A375 (cell line): ENCODE measurements at places on chromosomes 1 and 21. TPM values are rescaled to one million over a fixed set of nuclear protein-coding genes. Genes with fewer than 3 reads are reported as not detected.

Gene CADM3
- total RNA-seq = 0.21 and 0.57 TPM in 2 replicates

Gene MAP3K6
- total RNA-seq = 22.8 and 26.2 TPM in 2 replicates

Gene PBX1
- total RNA-seq = 8.7 and 9.0 TPM in 2 replicates

Gene CFHR4
- not detected in 2 replicates for total RNA-seq

Gene SPRR2B
- total RNA-seq = not detected in 2 replicates

Gene EGLN1
- 24.0 and 28.1 TPM in 2 replicates for total RNA-seq

Gene CGN
- 0.88 and 1.0 TPM in 2 replicates for total RNA-seq

Gene CENPS
- 37.3 and 38.6 TPM in 2 replicates for total RNA-seq

Gene DMBX1
- 0.19 TPM in 1 of 2 replicates, not detected in the other for total RNA-seq

Gene TCEANC2
- total RNA-seq = 4.6 and 5.1 TPM in 2 replicates

Gene RHCE
- 1.0 and 2.4 TPM in 2 replicates for total RNA-seq

Gene PADI1
- 0.23 TPM in 1 of 2 replicates, not detected in the other for total RNA-seq

Gene CNKSR1
- 0.98 and 1.8 TPM in 2 replicates for total RNA-seq

Gene FYB2
- total RNA-seq = not detected in 2 replicates

Gene TSPAN2
- total RNA-seq = 0.15 and 0.42 TPM in 2 replicates

Gene S100A14
- total RNA-seq = 1.1 and 1.8 TPM in 2 replicates

Gene SYT6
- not detected in 2 replicates for total RNA-seq

Gene GUCA2B
- not detected in 2 replicates for total RNA-seq

Gene IFNLR1
- 2.0 and 2.2 TPM in 2 replicates for total RNA-seq

Gene C4BPA
- total RNA-seq = not detected in 2 replicates

Gene CRNN
- not detected in 2 replicates for total RNA-seq

Gene ATP6V1G3
- not detected in 2 replicates for total RNA-seq

Gene NPR1
- 0.24 and 0.26 TPM in 2 replicates for total RNA-seq

Gene DR1
- total RNA-seq = 29.3 and 42.8 TPM in 2 replicates

Gene PIGV
- total RNA-seq = 9.1 and 10.8 TPM in 2 replicates

Gene AADACL3
- not detected in 2 replicates for total RNA-seq

Gene KMO
- total RNA-seq = 1.2 TPM in 1 of 2 replicates, not detected in the other

Gene PDZK1IP1
- total RNA-seq = not detected in 2 replicates

Gene GALNT2
- total RNA-seq = 136 and 145 TPM in 2 replicates

Gene VCAM1
- total RNA-seq = 0.19 and 0.27 TPM in 2 replicates

Gene KRTAP13-2
- not detected in 2 replicates for total RNA-seq

Gene PDPN
- 0.80 TPM in 1 of 2 replicates, not detected in the other for total RNA-seq

Gene KIF14
- 20.0 and 22.6 TPM in 2 replicates for total RNA-seq

Gene SPRTN
- total RNA-seq = 15.5 and 34.8 TPM in 2 replicates

Gene CCDC30
- total RNA-seq = 0.82 and 1.1 TPM in 2 replicates

Gene PNRC2
- 55.6 and 62.2 TPM in 2 replicates for total RNA-seq

Gene SLC37A1
- 2.3 and 3.3 TPM in 2 replicates for total RNA-seq

Gene PATJ
- 1.9 and 4.2 TPM in 2 replicates for total RNA-seq

Gene ZFP69
- 7.2 and 7.6 TPM in 2 replicates for total RNA-seq

Gene F13B
- total RNA-seq = not detected in 2 replicates
